ENCODE measurements at places on chromosomes 1 and 21.
A peak's percentile ranks its signal among the peaks of the same experiment; 100 is the strongest.

- no peak for DNase-seq
Observed at GRCh38 chr1:189654906-189655305, 822.8 kb downstream of the BRINP3 start.

GRCh38 chr21:15682977-15683376 lies 46.8 kb upstream of the USP25 start:
- no peak for DNase-seq

DNA sequence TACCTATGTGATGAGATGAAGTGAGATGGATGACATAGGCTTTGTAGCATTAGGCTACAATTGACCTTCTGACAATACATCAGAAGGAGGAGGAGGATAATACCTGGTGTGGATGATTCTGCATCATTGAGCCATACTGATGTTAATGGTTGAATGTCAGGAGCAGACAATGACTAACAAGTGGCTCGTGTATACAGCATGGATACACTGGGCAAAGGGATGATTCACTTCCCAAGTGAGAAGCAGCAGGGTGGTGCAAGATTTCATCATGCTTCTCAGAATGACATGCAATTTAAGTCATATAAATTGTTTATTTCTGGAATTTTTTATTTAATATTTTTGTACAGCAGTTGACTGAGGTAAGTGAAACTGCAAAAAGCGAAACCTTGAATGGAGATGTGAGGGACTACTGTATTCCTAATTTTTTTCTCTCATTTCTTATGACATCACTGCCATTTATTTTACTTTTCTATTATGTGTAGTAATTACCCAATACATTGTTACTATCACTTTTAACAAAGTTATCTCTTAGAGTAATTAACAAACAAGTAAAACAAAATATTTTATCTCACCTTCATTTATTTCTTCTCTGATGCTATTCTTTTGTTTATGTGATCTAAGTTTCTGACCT lies 34.4 kb upstream of the COP1 start:
- no peak for DNase-seq

- DNase-seq = no peak
Observed at GRCh38 chr1:184219414-184219813, 167.4 kb upstream of the C1orf21 start.

DNA sequence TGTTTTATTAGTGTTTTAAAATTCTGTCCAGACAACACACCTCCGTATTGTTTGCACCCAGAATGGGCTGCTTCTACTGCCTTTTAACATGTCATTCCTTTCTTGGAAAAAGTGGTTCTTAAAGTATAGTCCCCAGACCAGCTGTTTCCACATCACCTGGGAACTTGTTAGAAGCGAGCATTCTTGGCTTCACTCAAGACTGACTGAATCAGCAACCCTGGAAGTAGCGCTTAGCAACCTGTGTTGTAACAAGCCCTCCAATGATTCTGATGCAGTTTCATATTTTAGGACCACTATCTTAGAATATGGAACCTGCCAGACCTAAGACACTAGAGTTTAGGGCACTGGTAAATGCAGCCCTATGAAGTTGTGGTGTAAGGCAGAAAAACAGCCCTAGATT lies 6.0 kb upstream of the PPIE start:
- no peak for DNase-seq

- DNase-seq = no peak
Observed at GRCh38 chr1:9127395-9128165, 1.3 kb downstream of the GPR157 start.

- DNase-seq = no peak
Observed at GRCh38 chr1:59972216-59972927, 45.8 kb upstream of the CYP2J2 start.

- DNase-seq = no peak
Observed at GRCh38 chr1:10399444-10399941, 629 bp downstream of the PGD start.

GRCh38 chr21:45441431-45442255 lies 36.7 kb downstream of the COL18A1 start:
- no peak for DNase-seq

DNA sequence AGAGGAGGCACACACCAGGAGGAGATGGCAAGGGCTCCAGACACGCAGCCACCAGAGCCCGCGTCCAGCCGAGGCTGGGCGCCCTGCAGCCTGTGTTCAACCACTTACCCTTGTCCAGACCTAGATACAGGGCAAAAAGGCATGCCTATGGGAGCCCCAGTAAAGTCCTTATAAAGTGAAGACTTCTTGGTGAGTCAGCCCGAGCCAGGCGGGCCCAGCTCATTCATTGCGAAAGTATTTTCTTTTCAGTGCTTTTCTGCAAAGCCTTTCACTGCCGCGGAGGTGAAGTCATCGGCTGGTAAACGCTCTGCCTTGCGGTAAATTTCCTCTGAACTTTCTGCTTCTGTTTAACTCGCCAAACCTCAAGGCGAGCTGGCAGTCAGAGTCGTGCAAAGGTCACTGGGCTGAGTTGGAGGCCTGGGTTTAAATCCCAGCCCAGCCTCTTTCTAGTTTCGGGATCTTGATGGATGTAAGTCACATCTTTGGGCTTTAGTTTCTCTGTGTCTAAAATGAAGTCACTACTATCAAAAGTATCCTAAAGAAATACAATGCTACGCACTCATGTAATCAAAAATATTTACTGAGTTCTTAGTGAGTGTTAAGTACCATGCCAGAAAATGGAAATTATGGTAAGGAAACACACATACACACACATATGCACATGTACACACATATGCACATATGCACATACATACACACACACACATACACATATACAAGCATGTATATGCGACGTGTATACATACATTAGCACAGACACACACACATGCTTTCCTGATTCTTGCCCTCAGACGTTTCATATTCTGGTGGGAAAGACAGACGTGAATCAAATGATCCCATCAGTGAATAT lies 54.7 kb upstream of the IFFO2 start:
- no peak for DNase-seq

GRCh38 chr1:31787261-31787660 lies 23.1 kb upstream of the ADGRB2 start:
- no peak for DNase-seq

- DNase-seq = no peak
Observed at GRCh38 chr1:98659879-98660278, 1.6 kb upstream of the SNX7 start.

GRCh38 chr1:167301355-167301754 lies 80.7 kb downstream of the POU2F1 start:
- DNase-seq = no peak

DNA sequence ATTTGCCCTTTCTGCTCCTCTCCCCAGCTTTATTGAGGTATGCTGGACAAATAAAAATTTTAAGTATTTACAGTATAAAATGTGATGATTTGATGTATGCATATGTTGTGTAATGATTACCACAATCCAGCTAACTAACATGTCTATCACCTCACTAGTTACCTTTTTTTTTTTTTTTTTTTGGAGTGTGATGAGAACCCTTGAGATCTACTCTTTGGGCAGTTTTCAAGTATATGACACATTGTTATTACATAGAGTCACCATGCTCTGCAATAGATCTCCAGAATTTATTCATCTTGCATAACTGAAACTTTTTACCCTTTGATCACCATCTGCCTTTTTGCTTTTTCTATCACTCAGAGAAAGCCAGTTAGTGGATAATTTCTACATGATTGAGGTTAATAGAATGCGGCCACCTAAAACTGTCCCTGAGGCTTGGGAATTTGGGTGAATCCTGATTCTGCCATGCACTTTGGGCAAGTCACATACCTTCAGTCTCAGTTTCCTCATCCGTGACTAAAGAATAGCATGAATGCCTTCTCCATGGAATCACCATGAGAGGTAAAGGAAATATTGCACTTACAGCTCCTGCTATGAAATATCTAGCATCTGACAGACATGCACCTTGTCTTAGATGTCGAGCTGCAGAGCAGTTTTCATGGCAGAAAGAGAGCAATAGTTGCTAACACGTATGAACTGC lies 295.2 kb downstream of the DISC1 start:
- no peak for DNase-seq

- no peak for DNase-seq
Observed at GRCh38 chr1:178603926-178604325, 91.0 kb downstream of the TEX35 start.

DNA sequence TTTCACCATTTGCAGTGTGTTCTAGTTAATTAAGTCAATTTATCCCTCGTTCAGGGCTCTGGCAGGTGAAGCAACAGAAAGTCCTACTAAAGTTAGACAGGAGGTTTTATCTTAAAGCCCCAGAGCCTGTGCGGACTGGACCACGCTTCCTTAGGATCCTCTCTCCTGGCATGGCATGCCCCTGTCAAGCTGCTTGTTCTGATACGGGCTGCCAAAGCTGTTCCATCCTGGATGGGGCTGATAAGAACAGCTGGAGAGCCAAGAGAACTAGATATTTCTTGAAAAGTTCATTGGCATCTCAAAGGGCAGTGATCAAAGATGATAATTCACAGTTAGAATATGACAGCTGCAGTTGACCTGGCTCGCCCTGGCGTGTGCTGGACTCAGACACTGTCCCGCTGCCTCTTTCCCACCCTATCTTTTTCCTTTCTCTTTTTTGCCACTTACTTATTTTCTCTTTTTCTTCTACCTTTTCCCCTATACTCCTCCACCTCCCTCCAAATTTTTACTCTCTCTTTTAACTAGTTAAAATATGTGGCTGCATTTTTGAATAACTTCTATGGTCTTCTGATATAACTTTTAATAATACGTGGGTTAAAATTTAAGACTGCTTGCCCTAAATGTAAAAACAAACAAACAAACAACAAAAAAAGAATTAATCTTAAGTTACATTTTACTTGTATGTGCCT lies 96.7 kb downstream of the ABCA4 start:
- no peak for DNase-seq

GRCh38 chr1:175632667-175633066 lies 110.7 kb downstream of the TNR start:
- DNase-seq = no peak

- DNase-seq = no peak
Observed at GRCh38 chr1:52659851-52660596, 27.1 kb downstream of the SHISAL2A start.

GRCh38 chr1:33080373-33080772 lies 580 bp upstream of the AZIN2 start:
- DNase-seq = no peak

DNA sequence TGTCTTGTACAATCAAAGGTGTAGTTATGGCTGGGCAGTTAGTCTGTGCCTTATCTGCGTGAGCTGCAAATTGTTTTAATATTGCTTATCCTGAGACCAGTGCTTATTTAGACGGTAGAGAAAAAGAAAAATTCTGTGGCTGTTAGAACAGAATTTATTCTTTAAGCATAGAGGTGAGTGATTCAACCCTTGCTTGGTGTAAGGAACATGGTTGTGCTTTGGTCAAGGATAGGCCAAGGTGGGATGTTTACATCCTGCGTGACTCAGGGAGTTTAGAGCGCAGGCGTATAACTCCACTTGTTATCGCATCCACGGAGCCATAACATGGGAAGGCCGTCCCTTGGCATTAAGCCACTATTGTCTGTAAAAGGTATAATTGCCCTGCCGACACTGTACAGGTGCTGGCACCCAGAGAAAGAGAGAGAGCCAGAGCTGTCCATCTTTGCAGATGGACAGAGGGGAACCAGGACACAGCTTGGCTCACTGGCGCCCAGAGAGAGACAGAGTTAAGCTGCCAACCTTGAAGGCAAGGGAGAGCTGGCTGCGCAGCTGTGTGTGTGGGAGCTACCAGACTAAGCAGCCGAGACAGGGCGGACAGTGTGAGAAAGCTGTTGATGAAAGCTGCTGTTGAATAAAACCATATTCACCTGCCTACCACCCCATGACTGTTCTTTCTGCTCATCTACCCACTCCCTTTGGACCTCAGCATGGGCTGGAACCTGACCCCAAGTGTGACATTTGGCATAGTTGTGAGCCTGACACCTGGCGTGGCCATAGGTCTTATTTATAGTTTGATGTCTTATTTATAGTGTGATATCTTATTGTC lies 200.4 kb downstream of the DYRK1A start:
- DNase-seq = no peak

DNA sequence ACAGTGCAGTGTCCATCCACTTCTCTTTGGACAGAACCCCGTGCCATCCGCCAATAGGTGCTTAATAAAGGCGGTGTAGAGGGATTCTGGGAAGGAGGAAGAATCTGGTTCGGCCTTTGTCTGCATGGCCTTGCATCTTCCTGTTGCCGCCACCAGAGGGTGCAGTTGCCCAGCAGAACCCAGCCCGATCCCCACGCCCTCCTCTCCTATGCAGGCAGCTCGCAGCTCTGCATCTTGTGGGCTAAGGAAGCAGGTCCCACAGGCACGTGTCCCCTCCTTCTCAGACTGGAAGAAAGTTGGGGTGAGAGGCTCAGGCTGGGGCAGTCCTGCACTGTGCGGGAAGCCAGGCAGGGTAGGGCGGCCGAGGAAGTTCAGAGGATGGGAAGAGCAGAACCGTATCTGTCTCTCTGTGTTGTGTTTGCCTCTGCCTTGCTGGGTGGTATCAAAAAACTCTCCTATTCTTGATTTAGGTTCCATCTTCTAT lies 20.8 kb downstream of the NAV1 start:
- peak; percentile 62 for DNase-seq

DNA sequence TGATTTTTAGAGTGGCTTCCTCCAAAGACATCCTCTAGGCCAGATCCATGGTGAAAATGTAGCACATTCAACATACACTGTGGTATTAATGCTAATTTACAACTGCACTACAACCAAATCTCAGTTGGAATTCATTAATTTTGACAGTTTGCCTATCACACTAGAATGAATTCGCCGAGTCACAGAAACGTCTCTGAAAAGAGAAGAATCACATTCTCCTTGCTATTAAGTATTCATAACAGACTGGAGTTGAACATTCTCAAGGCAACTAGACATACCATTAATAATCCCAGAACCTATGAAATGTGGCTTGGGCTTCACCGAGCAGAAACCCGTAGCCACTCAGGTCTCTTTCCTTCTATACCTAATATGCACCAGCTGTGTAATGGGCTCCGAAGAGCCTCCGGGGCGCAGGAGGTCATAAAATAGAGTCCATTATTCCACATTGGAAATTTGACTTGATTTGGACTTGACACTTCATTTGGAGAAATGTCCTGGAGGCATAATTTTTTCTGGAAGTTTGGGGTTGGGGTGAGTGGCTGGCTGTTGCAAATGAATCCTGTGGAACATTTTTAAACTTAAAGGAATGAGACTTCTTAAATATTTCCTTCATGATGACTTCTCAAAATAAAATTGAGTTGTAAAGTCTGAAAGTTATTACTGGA lies 117.1 kb downstream of the DSCAM start:
- DNase-seq = no peak

DNA sequence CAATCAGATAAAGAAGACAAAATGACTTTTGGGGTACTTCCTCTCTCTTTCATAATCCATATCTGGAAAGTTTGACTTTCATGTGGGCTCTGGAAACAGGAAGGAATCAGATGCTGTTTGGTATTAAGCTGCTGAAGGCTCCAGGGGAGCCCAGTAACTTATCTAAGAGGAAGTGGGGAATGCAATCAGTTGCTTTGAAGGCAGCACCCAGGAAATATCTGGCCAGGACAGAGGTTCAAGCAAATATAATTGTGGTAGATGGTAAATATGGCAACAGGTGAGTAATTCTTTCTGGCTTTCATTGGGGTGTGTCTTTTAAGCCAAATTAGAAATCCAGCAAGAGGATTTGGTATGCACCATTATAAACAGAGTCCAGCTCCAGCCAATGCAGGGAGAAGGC lies 44.4 kb downstream of the COLGALT2 start:
- DNase-seq = no peak
